Non-pigmented ciliary epithelial cell (primary cell): ENCODE measurements at places on chromosomes 4 and X.

- DNase-seq = no peak
Observed at GRCh38 chr4:31949045-31949444, 1228.9 kb downstream of the PCDH7 start.

DNA sequence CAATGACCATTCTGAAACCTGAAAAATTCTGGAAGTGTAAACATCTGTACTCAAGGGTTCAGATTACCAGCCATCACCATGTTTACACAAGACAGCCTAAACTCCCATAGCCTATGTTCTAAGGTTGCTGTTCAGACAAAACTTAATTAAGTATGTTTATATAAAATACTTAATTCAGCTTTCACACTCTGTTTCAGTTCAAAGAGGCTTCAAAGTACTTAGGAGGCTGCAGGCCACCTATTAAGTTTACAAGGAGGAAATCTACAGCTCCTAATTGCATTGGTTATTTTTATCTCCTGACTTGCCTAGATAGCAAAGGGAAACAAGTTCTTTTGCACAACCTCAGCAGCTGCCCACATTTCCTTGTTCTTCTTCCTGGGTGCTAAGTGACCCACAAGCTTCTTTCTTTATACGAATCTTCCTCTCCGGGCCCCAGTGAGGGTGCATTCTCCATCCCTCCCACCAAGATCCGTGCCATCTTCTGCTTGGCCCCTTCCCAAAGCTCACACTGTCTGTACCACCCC lies 2.0 kb downstream of the GAK start:
- no peak for DNase-seq

DNA sequence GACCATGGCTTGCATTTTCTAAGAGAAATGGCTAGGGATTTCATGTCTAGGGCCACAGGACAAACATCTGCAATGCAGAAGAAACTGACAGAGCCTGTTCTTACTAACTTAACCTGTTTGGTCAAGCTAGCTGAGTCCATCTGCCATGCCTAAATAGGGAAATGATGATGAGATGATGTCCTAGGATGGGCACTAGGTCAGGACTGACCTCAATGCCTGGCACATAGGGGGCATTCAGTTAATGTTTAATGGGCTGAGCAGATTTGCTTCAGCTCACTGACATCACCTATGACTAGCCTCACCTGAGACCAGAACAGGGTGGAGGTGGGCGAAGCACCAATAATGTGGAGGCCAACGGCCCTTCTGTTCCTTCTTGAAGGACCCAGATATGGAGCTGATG lies 174.2 kb upstream of the SCML1 start:
- no peak for DNase-seq

DNA sequence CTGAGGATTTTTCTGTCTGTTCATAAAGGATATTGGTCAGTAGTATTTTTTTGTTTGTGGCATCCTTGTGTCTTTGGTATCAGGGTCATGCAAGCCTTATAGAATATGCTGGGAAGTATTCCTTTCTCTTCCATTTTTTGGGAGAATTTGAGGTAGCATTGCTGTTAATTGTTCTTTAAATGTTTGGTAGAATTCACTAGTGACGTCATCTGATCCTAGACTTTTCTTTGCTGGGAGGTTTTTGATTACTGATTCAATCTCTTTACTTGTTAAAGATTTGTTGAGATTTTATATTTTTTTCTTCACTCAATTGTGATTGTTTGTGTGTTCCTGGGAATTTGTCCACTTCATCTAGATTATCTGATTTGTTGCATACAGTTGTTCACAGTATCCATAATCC lies 234.4 kb upstream of the ATP6AP2 start:
- DNase-seq = no peak

DNA sequence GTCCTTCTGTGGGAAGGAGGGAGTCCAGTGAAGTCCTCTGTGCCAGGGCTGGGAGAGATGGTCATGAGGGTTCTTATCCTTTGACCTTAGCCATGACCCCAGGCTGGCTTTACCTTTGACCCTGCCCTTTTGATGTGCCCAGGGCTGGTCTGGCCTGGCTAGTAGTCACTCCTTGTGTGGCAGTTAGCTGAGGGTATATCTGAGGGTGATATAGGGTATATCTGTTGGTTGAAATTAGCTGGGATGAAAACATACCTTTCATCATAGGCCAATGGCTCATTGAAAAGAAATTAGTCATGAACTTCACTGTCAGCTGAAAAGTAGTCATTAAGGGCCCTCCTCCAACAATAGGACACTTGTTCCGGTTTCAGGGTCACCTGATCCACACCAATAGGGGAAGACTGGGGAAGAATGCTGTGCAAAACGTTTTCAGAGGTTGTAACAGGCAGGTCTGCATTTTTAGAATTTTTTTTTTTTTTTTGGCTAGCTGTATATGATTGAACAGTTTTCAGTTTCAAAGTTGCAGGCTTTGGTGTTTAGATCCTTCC lies 74.6 kb upstream of the STOX2 start:
- DNase-seq = no peak

DNA sequence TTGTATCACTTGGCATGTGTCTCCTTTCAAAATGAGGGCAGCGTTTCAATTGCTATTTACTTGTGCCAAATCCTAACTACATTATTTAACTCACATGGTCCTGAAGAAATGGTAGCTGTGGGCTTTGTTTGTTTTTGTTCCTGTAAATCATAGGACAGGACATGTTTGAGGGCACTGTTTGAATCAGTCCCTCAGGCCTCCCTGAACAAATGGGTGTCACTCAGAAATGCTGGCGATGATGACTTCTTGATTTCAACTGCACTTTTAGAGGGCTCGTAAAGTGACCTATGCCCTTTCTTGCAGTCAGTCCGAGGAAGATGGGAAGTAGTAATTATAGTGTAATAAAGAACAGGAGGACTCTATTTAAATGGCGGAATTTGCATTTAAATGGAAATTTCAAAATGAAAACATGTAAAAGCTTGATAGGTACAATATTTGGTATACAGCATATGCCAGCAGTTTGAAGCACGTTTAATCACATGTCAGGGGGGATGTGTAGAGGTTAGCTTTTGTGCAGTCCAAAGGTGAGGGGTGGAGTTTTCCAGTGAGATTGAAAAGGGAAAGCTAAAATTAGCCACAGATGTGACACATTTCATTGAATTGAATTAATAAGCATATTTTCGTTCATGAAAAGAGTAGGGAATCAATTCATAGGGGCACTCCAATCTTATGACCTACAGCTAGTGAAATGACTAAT lies 1958.7 kb upstream of the IGFBP7 start:
- no peak for DNase-seq

GRCh38 chr4:81165861-81166430 lies 49.1 kb downstream of the PRKG2 start:
- DNase-seq = no peak

- DNase-seq = no peak
Observed at GRCh38 chr4:2248044-2248780, 6.3 kb upstream of the HAUS3 start.

GRCh38 chrX:53080628-53081580 lies 1.3 kb upstream of the TSPYL2 start:
- DNase-seq = no peak

GRCh38 chr4:25310066-25310802 lies 2.3 kb upstream of the ZCCHC4 start:
- DNase-seq = no peak

- DNase-seq = no peak
Observed at GRCh38 chrX:86066998-86067397, 19.6 kb upstream of the CHM start.
